GM23248 (cell line): ENCODE measurements at places on chromosomes 2 and 18. TPM values are rescaled to one million over a fixed set of nuclear protein-coding genes. Genes with fewer than 3 reads are reported as not detected.

GRCh38 chr2:237691029-237691907, 63.9 kb downstream of the LRRFIP1 start:
- no peak for DNase-seq

PAX8 gene
- 2.1 and 5.8 TPM in 2 replicates for total RNA-seq

DNA sequence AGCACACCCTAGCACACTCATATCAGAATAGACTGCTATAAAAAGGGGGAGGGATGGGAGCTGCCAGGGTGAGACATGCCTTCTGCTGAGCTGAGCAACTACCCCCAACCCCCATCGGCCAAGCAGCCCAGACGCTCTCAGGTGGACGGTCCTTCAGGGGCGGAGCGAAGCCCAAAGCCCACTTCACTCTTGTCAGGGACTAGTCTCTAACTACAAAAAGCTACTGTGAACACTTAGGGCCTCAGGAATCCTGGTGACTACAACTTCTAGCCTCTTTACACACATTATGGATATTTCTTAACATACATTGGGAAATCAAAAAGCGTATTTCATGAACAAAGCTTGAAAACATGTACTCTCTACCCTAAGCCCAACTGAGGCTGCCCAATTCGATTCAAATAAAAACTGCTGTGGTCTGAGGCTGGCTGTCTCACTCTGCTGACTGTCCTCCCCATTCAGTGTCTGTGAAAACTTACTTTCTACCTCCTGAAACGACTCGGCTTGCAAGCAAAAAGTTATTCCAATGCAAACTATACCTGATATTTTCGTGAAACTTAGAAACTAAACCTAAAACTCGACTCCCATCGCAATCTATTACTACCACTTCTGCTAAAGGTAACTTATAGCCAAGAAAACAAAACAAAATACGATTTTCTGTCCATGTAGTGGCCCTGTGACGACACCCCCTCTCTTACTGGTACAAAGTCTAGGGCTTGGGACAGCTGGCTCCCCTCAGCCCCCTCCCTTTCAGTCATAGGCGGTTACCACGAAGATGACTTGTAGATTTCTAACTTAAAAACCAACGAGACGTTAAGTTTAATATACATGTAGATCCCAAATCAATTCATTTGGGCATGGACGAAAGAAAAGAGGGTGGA, 1.2 kb downstream of the SERTAD2 start:
- DNase-seq = peak; percentile 83

DNA sequence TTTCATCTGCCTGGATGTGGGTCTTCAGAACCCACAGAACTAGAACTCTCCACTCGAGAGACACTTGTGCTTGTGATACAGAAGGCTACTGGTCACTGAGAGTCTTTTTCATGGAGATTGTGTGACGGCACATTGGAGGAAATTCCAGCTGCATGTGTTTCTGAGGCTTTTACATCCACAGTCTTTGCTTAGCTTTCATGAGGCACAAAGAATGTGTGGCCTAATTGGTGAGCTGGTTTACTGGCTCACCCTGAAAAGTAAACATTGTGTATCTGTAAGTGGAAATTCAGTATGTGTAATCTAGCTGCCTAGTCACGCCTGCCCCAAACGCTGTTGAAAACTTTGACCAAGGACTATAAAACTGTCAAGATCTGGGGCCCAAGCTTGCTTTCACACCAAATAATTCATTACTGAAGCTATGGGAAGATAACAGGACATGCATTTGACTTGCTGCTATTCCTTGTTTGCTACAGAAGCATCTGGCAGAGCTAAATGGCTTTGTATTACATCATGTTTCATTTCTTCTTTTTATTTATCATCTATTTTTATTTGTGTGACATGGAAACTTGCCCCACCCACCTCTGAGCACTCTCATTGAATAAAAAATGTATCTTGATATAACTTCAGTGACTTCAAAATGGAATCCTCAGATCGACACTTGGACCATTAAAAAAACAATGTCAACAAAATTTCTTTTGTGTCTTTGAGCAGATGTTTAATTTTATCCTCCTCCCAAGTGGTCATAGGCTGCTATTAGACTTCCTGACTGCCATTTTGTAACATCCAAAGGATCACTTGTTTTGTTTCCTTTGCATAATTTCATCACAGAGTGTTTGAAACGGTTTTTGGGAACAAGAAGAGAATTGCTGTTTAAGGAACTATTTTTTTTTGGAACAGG, 80.2 kb downstream of the EFEMP1 start:
- DNase-seq = peak; percentile 98

DNA sequence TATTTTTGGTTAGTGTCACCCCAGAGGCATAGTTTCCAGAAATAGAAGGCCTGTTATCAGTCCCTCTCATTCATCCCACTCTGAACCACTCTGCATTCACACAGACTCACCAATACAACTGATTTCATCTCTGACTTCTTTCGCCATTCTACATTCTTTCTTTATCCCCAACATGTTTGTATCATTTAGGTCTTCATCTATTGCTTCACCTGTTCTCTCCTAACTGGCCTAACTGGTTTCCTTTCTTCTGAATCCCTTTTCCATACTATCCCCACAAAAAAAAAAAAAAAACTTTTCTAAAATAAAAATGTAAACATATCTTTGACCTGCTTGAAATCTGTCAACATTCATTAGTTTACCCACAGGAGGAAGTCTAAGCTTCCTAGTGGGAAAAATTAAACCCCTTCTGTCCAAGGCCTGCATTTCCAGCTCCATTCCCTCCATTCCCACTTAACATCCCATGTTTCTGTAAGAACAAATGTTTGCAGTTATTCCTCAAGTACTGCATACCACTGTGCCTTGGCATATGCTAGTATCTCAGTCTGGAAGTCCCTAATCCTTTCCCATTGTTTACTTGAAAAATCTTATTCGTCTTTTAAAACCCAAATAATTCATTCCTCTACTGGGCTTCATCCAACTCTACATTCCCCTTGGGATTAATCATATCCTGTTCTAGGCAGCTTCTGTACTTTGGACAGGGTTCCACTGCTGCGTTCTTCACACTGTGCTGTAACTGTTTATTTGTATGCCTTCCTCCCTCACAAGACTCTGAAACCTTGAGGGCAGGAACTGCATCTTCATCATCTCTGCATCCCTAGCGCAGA, 68.5 kb downstream of the FIGN start:
- DNase-seq = peak; percentile 72

DNA sequence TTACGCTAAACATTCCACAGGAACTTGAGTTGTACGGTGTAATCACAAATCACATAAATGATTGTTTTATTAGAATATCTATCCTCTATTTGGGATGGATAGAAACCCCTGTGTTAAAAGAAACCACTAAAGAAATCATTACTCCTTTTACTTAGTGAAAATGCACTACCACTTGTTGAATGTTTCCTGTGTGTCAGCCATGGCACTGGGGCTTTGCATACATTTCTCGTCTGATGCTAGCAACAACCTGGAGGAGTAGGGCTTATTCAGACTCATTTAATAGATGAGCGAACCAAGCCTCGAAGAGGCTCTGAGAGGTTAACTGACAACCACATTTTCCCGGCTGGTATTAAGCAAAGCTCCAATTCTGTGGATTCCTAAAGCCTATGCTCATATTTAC, 60.5 kb upstream of the PELI1 start:
- no peak for DNase-seq

HOXD10 gene
- 17.2 and 23.5 TPM in 2 replicates for total RNA-seq

ATP8B1 gene
- 43.4 and 43.9 TPM in 2 replicates for total RNA-seq

GRCh38 chr2:171566057-171566456, 43.8 kb downstream of the CYBRD1 start:
- no peak for DNase-seq

CDKL4 gene
- total RNA-seq = 0.22 TPM in 1 of 2 replicates, not detected in the other
